ENCODE measurements at places on chromosomes 2 and 18. TPM values are rescaled to one million over a fixed set of nuclear protein-coding genes. Genes with fewer than 3 reads are reported as not detected.

THSD7B gene
- not detected for total RNA-seq

FTCDNL1 gene
- 0.73 TPM for total RNA-seq

SPP2 gene
- not detected for total RNA-seq

DNMT3A gene
- 16.9 TPM for total RNA-seq

SIX2 gene
- total RNA-seq = 0.65 TPM

LYG2 gene
- total RNA-seq = not detected
